NCI-H460 (cell line): ENCODE measurements at places on chromosomes 7 and 10. TPM values are rescaled to one million over a fixed set of nuclear protein-coding genes. Genes with fewer than 3 reads are reported as not detected.

The WNT8B gene
- total RNA-seq, result 0.10 TPM in 1 of 2 replicates, not detected in the other

- no peak for DNase-seq
Observed at GRCh38 chr10:97939446-97939990, 89.9 kb downstream of the GOLGA7B start.

The MINDY4 gene
- total RNA-seq, result 3.6 and 4.0 TPM in 2 replicates

DNA sequence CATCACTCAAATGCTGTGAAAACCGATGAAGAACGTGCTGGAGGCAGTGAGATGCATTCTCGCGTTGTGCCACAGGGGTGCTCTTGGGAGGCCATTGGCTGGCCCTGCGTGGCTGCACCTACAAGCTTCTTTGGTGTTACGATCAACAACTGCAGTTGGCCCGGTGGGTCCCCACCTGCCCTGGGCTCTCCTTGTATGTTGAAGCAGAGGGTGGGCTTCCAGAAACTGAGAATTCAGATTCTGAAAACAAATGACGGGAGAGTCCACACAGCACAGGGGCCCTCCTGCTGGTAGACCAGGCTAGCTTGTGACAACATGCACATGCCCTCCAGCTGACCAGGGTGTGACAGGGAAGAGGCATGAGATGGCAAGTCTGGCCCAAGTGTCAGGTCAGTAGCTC, 23.7 kb upstream of the DDC start:
- DNase-seq, result no peak

GRCh38 chr7:70849580-70850235, 282.2 kb upstream of the GALNT17 start:
- no peak for DNase-seq

DNA sequence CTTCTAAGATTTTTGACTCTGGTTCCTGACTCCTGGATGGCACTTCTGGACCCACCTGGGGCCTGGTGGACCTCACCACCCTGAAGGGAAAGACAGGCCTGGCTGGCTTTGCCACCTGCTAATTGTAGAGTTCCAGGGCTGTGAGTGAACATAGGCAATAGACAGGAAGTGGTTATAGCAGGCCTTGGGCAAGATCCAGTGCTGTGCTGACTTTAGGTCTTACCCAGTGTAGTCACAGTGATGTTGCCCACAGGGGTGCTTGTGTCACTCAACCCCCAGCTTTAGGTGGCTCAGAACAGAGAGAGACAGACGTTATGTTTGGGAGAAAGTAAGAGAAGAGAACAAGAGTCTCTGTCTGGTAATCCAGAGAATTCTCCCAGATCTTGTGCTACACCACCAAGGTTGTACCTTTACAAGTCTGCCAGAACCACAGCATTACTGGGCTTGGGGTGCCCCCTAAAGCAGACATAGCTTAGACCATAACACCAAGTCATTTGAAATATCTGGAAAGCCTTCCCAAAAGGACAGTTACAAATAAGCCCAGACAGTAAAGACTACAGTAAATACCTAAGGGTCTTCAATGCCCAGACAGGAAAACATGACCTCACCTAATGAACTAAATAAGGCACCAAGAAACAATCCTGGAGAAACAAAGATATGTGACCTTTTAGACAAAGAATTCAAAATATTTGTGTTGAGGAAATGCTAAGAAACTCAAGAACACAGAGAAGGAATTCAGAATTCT, 303.4 kb downstream of the PCLO start:
- DNase-seq, result no peak
